NCI-H1930 (cell line): ENCODE measurements at places on chromosomes 5 and 9.

GRCh38 chr5:158639881-158640592 lies 459.7 kb downstream of the EBF1 start:
- DNase-seq = no peak

- no peak for DNase-seq
These were observed 55.6 kb downstream of the DUSP1 start for GRCh38 chr5:172715421-172715780.

- no peak for DNase-seq
These were observed 40.7 kb downstream of the EBF1 start for GRCh38 chr5:159058716-159059636.

GRCh38 chr9:108844856-108845255 lies 10.9 kb downstream of the ACTL7B start:
- peak; percentile 92 for DNase-seq

DNA sequence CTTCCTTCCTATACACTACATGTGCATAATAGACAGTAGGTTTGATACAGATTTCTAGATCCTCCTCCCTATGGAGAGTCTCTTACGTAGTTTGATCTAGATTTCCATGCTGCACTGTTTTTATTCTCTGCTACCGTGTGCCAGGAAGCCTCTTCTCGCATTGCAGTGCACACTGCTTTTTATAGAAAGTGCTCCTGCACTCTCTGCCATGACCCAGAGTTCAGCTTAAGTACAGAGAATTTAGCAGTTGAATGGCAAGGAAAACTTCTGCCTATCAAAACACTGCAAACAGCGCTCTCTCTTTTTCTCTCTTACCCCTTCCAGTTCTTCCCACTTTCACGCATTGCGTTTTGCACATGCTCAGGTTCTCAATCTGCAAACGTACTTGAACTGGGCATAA lies 187.4 kb downstream of the ARHGAP26 start:
- no peak for DNase-seq

DNA sequence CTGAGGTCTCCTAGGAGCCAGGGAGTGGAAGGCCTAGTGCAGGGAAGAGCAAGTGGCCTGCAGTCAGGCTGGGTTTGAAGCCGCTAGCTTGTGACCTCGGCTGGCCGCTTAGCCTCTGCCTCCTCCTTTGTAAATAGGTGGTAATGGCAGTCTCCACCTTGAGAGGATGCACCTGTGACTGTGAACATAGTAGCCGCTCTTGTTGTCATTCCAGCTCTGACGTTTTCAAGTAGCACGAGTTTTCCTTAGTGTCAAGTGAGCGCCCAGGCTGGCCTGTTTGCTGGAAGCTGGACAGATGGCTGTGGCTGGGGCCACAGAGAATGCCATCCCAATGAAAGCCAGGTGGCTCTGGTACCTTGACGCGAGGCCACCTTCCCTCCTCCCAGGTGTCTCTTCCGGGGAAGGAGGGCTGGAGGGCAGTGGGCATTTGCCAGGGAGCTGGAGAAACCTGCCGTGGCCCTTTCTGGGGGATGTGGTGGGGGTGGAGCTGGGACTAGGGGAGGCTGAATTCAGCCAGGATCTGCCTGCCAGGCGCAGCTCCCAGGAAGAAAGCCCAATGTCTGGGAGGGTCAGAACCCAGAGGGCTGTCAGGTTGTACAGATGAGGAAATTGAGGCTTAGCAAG lies 2.5 kb downstream of the ASS1 start:
- no peak for DNase-seq

GRCh38 chr5:163489055-163489744 lies 16.2 kb upstream of the MAT2B start:
- DNase-seq = no peak

DNA sequence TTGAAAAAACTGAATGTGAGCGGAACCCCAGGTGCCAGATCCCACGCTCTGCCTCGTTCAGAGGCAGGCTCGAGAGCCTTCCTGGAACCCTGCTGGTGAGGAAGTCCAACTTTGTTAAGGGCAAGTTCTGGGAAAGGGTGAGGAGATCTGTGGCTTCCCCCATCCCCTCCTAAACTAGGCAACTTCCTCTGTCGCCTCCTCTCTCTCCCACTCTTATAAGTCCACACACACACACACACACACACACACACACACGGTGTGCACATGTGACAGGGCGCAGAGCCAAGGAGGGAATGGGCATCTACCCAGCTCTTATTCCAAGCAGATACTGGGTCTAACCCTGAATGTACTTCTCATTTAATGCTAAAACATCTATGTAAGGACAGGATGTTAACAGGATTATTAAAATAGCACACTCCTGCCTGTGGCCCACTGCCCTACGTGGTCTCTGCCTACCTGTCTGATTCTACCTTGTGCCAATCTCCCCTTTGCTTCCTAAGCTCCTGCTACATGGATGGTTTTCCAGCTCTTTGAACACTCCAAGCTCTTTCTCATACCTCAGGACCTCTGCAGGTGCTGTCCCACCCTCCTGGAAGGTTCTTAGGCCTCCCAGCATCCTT lies 72.4 kb upstream of the FBXW11 start:
- no peak for DNase-seq

DNA sequence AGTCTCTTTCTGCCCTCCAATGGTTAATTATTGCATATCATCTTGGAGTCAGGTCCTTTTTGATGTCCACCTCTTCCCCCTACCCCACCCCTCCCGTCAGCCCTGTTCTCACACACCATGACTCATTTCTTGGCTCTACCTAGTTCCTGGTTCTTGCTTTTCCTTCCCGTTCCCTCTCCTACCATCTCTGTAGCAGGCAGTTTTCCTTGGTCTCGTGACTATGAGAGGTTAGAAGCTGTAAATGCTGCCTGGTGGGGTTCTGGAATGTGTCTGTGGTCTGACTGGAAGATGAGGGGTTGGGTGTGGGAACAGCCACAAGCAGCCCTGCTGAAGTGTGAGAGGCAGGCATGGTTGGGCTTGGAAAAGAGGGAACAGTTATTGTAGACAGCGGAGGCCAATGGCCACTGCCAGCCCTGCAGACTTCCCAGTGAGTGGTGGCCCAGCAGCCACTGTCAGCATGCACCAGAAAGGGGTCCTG lies 18.2 kb downstream of the SLC22A5 start:
- no peak for DNase-seq

- DNase-seq = no peak
These were observed 7.1 kb downstream of the SNX18 start for GRCh38 chr5:54524704-54525103.

DNA sequence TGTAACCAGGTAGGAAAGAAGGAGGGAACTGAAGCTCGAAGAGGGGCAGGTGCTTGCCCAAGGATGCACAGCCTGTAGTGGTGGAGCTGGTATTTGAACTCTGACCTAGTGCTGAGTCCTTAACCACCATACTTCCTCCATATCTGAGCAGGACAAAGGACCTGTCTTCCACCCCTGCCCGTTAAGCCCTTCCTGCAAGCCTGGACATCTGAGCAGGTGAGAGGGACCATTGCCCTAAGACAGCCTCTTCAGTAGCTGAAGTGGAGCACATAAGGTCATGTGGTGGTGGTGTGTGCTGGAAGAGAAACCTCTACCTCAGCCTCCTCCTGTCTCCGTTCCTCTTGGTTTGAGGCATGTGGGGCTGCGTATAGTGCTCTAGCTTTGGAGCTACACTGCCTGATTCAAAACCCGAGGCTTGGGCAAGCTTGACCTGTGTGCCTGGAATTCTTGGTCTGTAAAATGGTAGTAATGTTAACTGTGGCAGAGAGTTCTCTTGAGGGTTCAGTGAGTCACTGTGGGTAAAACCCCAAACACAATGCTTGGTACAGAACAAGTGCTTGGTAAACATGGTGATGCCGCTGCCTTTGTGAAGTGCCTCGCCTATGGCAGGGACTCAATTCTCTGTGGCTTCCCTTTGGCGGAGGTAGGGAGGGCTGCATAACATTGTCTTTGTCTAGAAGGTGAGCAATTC lies 7.4 kb downstream of the GALNT10 start:
- no peak for DNase-seq

DNA sequence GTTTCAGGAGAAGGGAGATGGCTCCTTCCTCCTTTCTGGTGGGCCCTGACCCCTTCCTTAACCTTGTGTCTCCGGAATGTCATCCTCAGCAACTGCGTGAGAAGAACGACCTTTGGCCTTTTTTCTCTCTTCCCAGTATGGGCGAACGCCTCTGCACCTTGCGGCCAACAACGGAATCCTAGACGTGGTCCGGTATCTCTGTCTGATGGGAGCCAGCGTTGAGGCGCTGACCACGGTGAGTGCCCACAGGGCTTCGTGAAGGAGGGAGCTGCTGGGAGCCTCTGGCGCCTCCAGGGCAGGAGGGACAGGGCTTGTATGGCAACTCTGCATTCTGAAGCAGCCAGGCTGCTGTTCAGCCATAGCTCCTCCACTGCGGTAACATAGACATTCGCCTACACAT lies 68.0 kb upstream of the CTSL start:
- no peak for DNase-seq

GRCh38 chr9:124213396-124213795 lies 44.4 kb upstream of the NEK6 start:
- no peak for DNase-seq

GRCh38 chr5:143147902-143148301 lies 255.6 kb downstream of the NR3C1 start:
- no peak for DNase-seq

DNA sequence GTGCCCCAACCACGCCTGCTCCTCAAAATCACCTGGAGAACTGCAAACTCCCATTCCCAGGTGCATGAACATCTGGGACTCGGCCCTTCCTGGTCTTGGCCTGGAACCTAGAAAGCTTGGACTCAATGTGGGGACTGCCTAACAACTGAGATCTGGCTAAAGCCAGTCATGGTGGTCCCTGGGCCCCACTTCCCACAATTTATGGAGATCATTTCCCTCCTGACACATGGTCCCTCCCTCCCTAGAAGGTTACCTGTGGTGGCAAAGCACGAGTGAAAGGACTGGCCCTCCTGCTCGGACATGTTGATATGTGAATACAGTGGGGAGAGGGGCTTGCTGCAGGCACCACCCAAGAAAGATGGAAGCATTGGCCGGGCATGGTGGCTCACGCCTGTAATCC lies 18.8 kb downstream of the BICD2 start:
- no peak for DNase-seq

DNA sequence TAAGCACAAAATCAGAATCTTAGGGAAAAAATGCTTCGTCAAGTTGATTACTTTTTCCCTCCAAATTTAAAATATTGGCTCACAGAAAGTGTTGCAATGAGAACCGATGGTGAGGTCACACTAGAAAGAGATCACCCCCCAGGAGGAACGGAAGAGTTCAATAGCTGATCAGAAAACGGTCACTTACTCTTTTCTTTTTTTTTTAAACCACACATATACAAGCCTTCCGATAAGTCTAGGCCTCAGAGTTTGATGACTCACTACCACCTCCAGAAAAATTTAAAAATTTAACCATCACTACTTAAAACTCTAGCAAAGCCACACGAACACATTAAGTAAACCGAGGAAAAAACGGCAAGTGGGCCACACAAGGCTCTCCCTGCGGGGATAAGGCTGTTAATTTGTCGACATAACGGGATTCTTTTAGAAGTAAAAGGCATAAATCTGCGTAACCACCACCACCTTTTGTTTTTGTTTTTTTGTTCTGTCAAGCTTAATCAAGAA lies 1.2 kb downstream of the SURF4 start:
- no peak for DNase-seq

- DNase-seq = peak; percentile 25
These were observed 810 bp downstream of the VPS13A start for GRCh38 chr9:77177894-77178794.

DNA sequence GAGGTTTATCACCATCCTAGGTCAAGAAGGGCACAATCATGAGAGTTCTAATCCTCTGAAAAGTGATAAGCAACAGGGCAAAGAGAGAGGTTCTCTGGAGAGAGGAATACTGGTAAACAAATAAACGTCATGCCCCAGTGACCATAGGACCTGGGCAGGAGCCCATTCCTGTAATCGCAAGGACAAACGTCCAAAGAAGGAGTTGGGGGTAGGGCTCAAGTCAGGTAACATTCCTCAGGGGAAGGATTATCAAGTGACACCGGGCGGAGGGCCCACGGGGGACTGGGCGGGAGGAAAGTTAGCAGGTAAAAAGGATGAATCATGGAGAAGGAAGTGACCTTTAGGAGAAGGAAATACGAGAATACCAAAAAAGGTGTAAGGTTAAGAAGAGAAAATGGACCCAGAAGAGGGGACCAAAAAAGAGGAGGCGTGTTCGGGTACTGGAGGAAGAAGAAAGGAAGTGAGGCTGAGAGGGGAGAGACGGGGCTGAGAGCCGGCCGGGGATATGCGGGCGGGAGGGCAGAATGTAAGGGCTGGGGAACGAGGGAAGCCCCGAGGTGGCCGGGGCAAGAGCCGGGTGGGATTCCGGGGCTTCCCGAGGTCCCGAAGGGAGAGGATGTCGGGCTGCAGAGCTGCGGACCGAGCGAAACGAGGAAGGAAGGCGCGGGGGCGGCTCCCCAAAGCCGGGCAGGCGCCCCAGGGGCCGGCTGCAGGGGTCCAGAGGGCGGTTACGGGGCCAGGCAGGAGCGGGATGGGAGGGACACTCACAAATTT lies 583 bp downstream of the DIAPH1 start:
- no peak for DNase-seq

DNA sequence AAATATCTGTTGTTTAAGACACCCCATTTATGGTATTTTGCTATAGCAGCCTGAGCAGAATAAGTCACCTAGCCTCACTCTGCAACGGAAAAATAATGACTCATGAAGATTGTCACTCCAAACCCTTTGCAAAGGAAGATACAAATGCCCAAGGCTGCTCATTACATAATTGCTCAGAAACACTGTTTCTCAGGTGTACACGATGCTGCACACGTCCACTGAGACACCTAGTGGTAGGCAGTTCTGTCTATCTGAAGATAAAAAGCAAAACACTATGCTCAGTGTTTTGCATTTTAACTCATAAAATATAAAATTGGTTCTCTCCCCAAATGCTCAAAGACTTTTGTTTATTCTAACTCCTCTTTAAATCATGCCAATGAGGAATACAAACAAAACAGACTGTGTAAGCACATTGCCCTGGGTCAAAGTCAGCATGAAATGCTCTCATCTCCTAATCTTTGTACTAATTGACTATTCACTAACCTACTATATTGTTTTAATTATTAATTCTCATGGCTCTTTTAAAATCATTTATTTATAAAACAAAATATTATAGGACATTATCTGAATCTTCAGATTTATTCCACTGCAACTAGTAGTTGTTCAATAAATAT lies 7.7 kb upstream of the TSLP start:
- no peak for DNase-seq

- DNase-seq = no peak
These were observed 49.4 kb downstream of the ATP10B start for GRCh38 chr5:160802592-160802991.

GRCh38 chr9:3977614-3978112 lies 322.2 kb downstream of the GLIS3 start:
- no peak for DNase-seq
